Activated B cell treated with CpG ODN at 0.5 μM for 24 hours (primary cell): ENCODE measurements at places on chromosomes 1 and 21.

- no peak for DNase-seq
Measured at GRCh38 chr1:147526501-147526900, 14.8 kb upstream of the BCL9 start.

- no peak for DNase-seq
Measured at GRCh38 chr21:29215709-29216108, 83.0 kb upstream of the BACH1 start.

GRCh38 chr1:232553809-232554208, 76.1 kb downstream of the SIPA1L2 start:
- no peak for DNase-seq

GRCh38 chr1:46643368-46643775, 24.8 kb downstream of the ATPAF1 start:
- no peak for DNase-seq

DNA sequence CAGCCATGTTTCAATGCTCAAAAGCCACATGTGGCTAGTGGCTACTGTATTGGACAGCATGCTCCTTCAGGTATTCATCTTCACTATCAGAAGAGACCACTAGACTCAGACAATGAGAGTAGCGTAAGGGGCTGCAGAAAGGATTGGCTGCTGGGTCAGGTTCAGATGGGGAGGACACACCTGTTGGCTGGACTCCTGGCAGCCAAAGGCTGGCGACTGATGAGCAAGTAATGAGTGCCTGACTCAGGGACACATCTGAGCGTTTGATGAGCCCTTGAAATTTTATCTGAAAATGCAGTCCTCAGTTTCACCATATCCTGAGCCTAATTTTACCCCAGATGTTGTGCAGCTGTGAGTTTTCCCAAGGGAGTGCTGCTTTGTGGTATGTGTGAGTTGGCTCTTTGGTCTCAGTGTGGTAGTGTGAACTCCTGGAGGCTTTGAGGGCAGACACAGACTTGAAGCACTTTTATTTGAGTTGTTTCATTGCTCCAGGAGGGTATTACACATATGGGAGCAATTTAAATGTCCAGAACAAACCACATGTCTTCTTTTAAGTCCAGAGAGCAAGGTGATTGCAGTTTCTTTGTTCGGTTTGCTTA, 9.6 kb downstream of the ST6GALNAC3 start:
- no peak for DNase-seq

DNA sequence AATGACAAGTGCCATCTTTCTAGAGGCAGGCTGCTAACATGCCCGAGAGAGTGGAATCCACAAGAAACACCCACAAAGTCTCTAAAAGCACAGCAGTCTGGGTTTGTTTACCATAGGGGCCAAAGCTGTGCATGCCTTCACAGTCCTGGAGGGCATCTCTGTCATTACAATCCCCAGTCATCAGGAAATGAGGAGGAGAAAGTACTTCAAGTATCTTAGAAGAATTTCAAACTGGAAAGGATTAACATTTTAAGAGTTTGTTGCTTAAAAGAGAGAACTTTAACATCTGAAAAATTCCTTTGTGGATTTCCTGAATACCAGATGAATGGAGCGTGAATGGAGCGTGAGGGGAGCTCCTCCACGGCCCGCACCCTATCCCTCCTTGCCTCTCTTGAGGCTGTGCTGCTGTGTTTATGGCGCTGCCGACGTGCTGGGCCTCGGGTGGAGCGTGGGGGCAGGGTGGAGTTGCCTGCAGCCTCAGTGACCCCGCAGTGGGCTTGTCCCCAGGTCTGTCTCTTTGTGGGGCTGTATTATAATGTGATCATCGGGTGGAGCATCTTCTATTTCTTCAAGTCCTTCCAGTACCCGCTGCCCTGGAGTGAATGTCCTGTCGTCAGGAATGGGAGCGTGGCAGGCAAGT, 23.3 kb downstream of the SLC6A17 start:
- no peak for DNase-seq

DNA sequence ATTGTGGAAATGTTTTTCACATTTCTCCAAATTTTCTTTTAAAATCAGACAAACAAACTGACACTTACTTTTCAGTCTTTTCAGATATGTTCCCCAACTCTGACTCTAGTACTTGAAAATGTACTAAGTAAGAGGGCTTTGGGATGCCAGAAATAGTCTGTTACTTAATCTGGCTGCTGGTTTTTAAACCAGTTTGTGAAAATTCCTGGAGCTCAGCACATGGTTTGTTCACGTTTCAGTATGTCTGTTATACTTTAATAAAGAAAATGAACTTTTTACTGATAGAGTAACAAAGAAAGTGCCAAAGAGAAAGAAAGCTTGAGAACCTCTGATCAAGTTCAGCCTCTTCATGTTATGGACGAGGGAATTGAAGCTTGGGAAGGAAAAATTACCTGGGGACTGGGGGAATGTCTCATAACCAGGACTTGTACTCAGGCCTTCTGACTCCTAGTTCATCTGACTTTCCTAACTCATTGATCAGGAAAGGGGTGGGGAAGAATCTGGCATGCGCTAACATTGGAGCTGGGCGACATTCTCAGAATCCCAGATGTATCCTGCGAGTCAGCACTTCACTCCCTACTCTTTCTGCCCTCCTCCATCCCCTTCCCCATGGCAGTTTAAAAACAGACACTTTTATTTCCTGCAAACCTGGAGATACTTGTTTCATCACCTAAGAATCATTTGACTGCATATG, 30.8 kb upstream of the DNAJC6 start:
- DNase-seq = no peak

- DNase-seq = no peak
Measured at GRCh38 chr1:201779351-201779880, 49.5 kb upstream of the IPO9 start.

DNA sequence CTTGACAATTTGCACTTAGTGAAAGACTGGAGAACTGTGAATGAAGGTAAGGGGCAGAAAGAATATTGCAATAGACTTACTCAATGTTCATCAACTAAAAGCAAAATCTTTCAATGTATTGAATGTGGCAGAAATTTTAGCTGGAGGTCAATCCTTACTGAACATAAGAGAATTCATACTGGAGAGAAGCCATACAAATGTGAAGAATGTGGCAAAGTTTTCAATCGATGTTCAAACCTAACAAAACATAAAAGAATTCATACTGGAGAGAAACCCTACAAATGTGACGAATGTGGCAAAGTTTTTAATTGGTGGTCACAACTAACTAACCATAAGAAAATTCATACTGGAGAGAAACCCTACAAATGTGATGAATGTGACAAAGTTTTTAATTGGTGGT, 80.7 kb downstream of the JMJD4 start:
- DNase-seq = no peak

GRCh38 chr1:63790989-63791388, 17.2 kb downstream of the ROR1 start:
- DNase-seq = no peak

GRCh38 chr1:18536915-18537314, 56.2 kb downstream of the KLHDC7A start:
- no peak for DNase-seq

DNA sequence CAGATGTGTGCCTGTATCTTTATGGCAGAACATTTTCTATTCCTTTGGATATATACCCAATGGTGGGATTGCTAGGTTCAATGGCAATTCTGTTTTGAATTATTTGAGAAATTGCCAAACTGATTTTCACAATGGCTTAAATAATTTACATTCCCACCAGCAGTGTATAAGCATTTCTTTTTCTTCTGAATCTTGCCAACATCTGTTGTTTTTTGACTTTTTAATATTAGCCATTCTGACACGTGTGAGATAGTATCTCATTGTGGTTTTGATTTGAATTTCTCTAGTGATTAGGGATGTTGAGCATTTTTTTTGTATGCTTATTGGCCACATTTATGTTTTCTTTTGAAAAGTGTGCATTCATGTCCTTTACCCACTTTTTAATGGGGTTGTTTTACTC, 864.3 kb upstream of the ADAMTS5 start:
- no peak for DNase-seq

DNA sequence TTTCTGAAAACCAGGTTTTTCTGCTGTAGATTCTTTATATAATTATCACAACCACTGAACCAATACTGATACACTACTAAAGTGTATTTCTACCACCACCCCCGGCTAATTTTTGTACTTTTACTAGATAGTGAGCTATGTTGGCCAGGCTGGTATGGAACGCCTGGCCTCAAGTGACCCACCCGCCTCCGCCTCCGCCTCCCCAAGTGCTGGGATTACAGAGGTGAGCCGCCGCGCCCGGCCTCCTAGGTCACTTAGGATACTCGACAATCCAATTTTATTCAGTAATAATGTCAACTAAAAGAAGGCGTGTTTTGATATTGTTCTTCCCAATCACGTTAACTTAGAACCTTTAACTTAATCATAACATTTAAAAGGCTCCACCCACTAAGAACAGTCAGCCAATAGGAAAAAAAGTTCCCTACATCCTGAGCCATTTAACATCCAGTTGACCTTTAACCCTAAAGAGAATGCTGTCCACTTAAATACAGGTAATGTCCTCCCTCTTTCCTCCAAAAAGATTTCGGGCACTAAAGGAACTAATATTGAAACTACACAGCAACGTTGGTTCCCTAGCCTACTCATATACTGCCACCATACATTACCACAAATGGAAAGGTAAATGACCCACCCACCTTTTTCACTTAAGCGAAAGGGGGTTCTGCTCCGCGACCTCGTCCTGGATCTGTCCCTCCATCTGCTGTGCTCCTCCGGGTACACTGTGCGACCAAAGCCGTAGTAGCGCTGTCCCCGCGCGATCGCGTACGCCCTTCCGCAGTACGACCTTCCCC, 1.2 kb downstream of the RSRP1 start:
- no peak for DNase-seq
